ENCODE measurements at places on chromosomes 13 and 19.

GRCh38 chr19:36719687-36720556 lies 32.5 kb downstream of the ZNF567 start:
- DNase-seq: peak; percentile 9

DNA sequence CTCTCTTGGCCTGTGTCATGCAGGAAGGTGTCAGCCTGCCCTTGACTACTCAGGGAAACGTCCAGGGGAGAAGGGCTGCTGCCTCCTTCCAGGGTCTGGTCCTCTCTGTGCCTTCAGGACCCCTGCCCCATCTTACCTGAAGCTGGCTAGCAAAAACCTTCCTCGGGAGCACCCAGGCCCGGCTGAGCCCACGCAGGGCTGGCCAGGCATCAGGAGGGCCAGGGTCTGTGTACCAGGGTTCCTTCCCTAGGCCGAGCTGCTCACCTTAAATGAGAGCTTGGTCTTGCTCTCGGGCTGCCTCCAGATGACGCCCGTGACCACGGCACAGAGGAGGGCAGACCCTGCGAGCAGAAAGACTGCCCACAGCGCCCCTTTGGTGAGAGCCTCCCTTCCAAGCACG lies 78.6 kb downstream of the SLC7A1 start:
- DNase-seq: no peak

- DNase-seq: no peak
Measured at GRCh38 chr13:28137596-28137995, 749 bp upstream of the PAN3 start.

DNA sequence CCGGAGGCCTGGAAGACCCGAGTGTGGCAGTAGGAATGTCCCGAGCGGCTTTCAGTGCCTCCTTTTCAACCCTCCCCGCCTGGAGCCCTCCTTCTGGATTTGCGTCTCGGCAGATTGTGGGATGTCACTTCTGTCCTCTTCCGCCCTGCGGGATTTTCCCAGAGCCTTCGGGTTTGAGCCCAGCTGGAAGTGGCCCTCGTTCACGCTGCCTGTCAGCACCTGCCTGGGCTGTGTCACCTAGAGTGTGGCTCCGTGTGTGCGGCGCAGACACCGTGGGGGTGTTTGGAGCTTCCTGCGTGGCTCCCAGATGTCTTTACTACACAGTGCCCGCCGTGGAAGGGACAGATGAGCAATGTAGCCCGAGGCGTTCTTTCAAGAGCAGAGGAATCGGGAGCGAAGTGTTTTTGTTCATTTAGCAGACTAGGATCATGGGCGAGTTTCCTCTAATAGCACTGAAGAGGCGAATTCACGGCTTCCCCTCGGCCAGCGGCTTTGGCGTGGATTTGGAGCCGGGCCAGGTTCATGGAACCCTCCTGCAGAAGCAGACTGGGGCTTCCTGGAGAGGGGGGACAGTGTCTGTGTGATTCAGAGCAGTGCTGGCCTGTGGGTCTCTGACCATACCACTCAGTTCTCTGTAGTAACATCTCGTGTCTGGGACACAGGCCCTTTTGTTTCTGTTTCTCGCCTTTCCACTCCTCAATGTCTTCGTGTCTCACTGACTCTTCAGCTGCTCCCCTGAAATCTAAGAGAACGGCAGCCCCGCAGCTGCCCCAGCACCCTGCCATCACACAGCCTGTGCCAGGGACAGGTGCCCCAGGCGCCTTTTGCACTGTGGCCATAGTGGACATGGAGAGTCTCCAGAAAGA lies 68.0 kb downstream of the KDM4B start:
- DNase-seq: peak; percentile 51

DNA sequence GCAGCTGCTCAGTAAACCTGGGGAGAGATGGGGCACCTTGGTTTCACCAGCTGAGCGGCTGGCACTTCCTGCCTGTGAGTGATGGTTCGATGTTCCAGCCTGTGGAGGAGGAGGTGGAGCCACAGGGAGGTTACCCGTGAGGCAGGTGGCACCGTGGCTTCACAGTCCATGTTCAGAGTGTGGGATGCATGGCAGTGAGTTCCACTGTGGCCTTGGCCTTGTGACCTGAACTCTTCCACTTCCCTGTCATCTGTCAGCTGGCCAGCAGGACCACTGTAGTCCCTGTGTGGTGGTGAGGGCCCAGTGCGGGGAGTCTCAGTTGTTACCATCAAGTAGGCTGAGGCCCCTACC lies 16.9 kb downstream of the SMARCA4 start:
- DNase-seq: no peak

DNA sequence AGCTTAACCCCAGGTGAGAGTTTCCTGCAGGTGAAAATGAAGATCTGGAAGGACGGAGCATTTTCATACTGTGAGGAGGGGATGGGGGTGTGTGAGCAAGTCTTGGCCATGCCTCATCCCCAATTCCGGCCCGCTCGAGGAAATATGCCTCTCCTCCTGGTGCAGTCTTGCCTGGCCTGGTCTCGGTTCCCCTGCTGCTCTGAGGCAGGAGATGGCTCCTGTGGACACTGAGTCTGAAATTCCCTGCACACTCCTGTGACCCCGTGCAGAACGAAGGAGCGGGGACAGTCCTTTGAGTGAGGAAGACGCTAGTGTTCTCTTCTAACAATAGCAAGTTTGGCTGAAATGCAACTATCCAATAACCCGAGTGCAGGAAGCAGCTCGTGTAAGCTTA lies 329 bp upstream of the ZNF439 start:
- no peak for DNase-seq

DNA sequence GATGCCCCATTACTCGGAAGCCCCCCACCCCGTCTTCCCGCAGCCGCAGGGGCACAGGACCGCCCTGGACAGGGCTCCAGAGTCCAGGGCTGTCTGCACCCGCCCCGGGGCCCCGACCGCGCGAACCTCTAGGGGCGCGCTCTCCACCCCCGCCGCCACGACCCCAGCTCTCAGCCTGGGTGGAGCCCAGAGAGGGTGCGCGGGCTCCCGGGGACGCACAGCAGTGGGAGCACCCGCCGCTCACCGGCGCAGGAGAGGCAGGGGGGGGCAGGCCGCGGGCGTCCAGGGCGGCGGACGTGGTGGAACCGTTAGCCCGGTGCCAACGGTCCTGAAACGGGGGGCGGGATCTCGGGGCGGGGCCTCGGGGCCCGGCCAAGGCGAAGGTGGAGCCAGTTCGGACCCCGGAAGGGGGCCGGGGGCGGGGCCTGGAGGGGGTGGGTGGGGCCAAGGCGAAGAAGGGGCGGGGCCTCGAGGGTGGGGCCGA lies at the start of gene ATP8B3:
Gene ATP8B3, minus strand, starts transcription at position 335 of the 484 bp plus-strand sequence. CDS start 540 bp downstream, outside the sequence.
- DNase-seq: no peak

GRCh38 chr13:85632526-85633195 lies 166.6 kb downstream of the SLITRK6 start:
- DNase-seq: no peak

- DNase-seq: no peak
Measured at GRCh38 chr19:16330806-16331690, 6.4 kb downstream of the KLF2 start.

DNA sequence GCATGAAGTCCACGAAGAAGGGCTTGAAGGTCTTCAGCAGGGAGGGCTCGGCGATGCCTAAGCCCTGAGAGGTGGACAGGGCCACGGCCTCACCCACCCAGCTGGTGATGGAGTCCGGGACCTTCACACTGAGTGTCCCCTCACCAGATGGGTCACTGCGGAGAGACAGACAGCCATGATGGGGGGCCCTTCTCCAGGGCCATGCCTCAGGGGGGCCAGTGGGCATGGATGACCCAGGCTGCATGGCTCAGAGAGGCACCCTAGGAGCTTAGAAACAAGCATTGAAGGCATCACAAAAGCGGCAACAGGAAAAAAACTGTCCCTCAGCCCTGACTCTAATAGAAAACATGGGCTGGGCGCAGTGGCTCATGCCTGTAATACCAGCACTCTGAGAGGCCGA lies 63.2 kb downstream of the F2RL3 start:
- no peak for DNase-seq

DNA sequence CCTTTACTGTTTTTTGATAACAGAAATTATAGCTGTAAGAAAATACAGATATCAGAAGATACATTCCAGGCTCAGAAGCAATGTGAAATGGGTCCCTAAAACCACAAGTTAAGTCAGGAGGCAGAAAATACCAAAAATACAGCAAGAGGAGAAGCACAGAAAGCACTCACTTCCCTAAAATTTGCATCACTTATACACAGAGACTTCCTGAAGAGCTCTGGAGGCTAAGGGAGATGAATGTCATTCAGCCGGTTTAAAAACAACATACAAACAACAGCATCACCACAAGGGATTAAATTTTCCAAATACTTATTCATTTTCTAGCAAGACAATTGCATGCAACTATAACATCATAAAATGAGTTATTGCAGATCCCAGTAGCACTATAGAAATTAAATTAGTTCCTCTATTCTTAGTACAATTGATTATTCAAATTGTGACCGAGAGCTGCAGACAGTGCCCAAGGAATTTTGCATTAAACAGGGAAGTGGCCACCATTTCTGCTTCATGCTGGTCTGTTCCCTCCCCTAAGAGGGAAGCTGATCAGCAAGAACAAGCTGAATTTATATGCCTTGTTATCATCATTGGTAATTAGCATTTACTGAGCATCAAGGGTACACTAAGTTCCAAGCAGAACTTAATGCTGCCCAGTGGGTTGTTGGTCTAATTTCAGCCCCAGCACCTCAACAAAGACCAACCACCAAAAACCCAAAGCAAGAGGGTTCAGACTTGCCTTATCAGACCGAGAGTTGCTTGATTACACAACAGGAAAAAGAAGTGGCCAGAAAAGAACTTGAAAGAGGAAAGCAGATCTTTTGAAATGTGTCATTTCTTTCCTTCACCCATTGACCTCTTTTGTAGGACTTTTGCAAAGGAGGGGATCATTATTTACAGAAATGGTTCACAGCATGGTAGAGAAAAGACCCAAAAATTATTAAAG lies 140.7 kb downstream of the KCTD12 start:
- DNase-seq: no peak

DNA sequence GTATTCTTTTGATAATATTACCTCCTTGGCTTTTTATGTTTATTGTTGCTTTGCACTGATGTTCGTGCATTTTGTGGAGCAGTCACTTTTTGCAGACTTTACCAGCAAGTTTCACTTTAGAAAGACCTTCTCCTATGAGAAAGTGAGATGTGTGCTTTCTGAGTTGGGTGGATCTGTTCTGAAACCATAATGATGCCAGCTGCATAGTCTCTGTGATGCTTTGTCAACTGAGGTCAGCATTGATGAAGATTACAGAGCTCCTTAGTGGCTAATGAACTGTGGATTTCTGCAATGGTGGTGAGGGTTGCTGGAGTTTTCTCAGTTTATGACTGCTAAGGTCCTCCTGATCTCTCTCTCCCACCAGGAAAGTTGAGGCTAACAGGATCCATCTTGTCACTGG lies 309.9 kb upstream of the SLITRK6 start:
- DNase-seq: no peak

GRCh38 chr19:32287086-32287485 lies 58.3 kb upstream of the ZNF507 start:
- no peak for DNase-seq

DNA sequence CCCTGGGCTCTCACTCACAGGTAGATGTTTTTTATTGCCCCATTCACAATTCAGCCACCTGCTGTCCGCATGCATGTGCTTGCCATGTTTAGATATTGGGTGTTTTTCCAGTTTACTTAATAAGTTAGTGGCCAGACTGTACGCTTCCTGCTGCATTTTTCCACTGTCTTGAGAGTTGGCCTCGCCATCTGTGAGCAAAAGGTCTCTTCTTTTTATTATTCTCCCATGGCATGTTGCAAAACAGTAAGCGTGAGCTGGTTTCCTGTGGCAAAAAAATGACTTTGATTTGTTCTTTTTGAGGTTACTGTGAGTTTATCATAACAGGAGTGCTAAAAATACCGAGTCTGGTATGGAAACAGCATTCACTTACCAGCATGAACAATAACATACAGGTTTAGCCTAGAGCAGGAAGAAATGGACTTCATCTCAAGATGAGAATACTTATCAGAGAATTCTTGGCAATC lies 46.0 kb downstream of the SAE1 start:
- DNase-seq: peak; percentile 98

DNA sequence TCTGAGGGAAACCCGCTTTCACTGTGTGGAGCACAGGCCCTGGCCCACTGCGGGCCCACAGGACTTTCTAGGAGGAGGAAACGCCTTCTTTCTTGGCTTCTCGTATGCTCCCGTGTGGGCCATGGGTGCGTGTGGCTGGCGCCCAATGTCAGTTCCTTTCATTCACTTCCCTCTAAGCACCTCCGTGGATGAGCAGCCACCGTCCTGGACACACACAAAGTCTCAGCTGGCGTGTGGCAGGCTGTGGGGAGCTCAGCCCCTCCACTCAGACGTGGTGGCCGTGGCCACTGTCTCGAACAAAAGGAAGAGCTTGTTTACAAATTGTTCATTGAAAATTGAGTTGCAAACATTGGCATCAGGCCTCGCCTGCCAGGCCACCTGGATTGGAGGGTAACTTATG lies 240.0 kb upstream of the SGCG start:
- no peak for DNase-seq

- DNase-seq: no peak
Measured at GRCh38 chr19:46079576-46079975, 38.8 kb upstream of the IGFL4 start.

- no peak for DNase-seq
Measured at GRCh38 chr19:49116544-49116943, 2.4 kb downstream of the LIN7B start.

DNA sequence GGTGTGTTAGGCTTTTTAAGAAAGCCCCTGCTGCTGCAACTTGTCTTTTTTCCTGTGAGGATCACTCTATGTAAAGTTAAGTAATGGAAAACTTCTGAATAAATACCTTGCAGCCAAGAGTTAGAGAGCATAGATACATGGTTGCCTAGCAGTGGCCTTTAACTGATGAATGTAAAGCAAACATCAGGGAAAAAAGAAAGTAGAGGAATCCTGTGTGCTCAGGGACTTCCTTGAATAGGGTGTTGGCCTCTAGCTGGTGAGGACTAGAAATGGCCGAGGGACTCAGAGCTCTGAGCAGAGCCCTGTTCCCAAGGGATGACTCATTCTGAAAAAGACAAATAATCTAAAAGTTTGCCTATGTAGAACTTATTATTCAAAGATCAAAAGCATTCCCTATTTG lies 135.7 kb downstream of the MIPEP start:
- DNase-seq: peak; percentile 59

- DNase-seq: no peak
Measured at GRCh38 chr13:30191491-30192100, 115.8 kb downstream of the KATNAL1 start.

All from fibroblast of villous mesenchyme (primary cell).